Hematopoietic multipotent progenitor cell treated with erythropoietin and hydrocortisone succinate and interleukin-3 and kit ligand, for 8 days (in vitro differentiated cells): ENCODE measurements at places on chromosomes 4 and X.

DNA sequence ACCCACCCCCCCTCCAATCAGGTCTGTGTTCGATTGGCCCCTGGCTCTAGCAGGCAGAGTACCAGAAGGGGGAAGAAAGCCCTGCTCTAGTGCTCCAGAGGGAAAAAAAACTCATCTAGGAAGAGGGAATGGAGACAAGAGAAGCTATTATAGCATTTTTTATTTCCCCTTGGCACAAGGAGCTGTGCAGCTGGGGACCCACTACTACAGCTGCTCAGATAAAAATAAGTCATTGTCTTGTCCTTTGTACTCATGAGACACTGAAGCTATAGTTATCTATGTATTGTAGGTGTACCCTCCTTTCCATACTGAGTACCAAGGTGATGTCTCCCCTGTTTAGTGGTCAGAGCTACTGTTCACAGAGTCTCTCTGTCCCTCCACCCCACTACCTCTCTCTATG lies 14.3 kb downstream of the CCDC160 start:
- no peak for DNase-seq

DNA sequence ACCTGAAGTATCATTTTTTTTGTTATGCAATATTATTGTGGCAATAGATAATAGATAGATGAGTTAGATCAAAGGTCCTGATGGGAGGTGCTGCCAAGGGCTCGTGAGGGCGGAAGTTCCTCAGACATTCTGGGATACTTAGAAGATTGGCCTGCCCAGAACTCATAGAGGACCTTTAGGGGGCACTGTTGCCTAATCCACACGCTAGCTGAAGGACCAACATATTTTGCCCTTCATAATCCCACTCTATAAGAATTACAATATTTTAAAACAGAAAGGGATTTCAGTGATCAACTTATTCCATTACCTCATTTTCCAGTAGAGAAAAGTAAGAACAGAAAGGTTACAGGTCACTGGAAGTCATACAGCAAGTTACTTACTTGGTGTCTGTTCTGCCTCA lies 22.9 kb upstream of the COX7B2 start:
- peak; percentile 36 for DNase-seq

DNA sequence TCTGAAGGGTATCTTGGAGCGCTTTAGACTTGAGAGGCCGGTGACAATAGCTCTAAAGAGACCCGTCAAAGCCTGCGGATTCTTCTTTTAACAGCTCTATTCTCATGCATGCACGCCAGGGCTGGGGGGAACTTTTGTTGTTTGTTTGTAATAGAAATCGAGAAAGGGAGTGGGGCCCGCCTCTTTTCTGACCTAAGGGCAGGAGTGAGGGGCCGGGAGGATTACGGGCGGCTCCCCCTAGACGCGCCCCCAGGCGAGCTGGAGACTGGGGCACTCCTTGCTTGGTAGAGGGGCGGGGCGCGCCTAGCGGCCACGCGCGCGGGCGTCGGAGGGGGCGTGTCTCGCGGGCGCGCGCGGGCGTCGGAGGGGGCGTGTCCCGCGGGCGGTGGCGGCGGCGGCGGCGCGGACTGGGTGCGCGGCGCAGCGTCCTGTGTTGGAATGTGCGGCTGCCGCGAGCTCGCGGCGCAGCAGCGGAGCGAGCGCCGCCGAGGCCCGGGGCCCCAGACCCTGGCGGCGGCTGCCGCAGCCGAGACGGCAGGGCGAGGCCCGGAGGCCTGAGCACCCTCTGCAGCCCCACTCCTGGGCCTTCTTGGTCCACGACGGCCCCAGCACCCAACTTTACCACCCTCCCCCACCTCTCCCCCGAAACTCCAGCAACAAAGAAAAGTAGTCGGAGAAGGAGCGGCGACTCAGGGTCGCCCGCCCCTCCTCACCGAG lies at the start of gene REST:
REST (plus strand) TSS at position 412 of the 717 bp plus-strand sequence. CDS start 2,739 bp downstream, outside the sequence.
- DNase-seq, result peak; percentile 70

GRCh38 chr4:19368800-19369199 lies 882.9 kb upstream of the SLIT2 start:
- no peak for DNase-seq

- no peak for DNase-seq
These were observed 4.1 kb downstream of the IBSP start for GRCh38 chr4:87803421-87803820.

DNA sequence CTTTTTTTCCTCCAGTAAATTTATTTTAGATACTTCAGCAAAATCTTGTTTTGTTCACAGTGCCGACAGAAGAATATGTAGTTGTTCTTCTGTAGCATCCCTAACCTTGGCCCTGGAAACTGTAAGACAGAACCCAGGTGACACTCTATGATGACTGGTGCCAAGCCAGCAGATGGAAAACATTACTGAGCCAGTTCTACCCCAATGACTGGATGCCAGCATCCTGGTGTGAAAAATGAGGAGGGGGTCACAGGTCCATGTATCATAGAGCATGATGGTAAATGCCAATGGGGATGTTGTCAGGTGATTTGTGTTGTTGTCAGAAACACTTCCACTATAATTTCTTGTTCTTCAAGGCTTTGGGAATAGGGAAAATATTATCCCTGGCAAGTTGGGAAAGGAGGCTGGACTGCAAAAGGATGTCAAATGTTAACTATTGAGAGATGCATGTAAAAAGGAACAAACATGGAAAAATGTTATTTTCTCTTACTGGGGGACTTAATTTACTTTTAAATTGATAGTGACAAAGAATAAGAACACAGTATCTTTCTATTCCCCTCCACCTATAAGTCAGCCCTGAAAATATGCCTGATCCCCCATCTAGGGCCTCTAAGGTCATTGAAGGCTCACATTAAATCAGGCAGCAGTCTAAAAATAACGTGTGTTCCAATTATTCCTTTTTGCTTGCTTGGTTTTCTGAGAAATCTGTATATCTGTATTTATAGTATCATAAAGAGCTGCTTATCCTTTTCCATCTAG lies 159.8 kb downstream of the RASL11B start:
- no peak for DNase-seq

GRCh38 chr4:175705407-175705806 lies 106.7 kb downstream of the GPM6A start:
- DNase-seq, result no peak

- DNase-seq, result no peak
These were observed 34.3 kb upstream of the ANTXR2 start for GRCh38 chr4:80107374-80107773.

DNA sequence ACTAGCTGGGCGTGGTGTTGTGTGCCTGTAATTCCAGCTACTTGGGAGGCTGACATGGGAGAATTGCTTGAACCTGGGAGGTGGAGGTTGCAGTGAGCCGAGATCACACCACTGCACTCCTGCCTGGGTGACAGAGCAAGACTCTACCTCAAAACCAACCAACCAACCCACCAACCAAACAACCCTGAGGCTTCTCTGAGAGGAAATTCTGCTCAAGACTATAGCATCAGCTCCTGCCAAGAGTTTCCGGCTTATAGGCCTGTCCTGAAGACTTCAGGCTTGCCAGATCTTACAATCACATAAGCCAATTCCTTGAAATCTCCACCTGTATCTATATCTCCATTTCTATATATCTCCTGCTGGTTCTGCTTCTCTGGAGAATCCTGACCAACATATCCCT lies 173.8 kb upstream of the TBC1D9 start:
- no peak for DNase-seq

- no peak for DNase-seq
These were observed 139.5 kb downstream of the TBL1X start for GRCh38 chrX:9604111-9604907.

DNA sequence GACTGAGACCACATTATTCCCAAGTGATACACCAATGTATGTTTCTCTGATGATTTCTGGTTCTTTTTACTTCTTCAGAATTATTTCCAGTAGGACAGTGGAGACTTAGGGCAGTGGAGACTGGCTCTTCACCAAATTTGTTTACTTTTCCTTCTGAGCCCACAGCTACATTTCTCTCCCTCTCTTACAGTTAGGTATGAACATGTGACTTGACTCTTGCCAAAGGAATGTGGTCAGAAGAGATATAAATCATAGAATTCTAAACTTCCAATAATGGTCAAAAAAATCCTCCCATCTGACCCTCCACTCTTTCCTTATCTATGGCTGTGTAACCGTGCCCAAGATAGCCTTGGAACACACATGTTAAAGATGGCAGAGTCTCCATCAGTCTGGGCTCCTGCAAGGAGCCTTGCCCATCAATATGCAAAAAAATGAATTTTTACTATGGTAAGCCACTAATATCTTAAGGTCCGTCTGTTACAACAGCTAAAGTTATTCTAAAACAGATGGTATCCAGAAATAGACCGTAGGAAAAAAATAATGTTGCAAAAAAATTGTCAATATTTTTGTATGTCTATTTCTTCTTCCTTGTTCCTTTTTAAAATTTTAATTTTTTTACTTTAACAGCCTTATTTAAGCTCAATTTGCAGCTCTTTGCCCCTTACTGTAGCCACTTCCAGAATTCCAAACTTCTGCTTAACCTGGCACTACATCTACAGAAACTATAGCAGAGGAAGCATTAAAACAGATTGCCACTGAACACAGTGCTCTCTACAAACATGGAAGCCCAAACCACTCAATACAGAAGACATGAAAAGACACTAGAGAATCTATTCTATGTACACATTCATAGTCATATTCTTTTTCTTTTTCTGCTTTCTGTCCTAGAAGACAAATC lies 260.7 kb downstream of the COL25A1 start:
- DNase-seq, result no peak

- peak; percentile 90 for DNase-seq
These were observed 57.2 kb downstream of the AFF1 start for GRCh38 chr4:86991994-86992393.

GRCh38 chr4:10237131-10237530 lies 120.5 kb upstream of the WDR1 start:
- DNase-seq, result peak; percentile 0

GRCh38 chr4:158050942-158051341 lies 121.9 kb downstream of the GASK1B start:
- DNase-seq, result no peak

- no peak for DNase-seq
These were observed 116.8 kb downstream of the AFAP1 start for GRCh38 chr4:7822877-7823276.

GRCh38 chr4:19971829-19972228 lies 279.9 kb upstream of the SLIT2 start:
- no peak for DNase-seq

DNA sequence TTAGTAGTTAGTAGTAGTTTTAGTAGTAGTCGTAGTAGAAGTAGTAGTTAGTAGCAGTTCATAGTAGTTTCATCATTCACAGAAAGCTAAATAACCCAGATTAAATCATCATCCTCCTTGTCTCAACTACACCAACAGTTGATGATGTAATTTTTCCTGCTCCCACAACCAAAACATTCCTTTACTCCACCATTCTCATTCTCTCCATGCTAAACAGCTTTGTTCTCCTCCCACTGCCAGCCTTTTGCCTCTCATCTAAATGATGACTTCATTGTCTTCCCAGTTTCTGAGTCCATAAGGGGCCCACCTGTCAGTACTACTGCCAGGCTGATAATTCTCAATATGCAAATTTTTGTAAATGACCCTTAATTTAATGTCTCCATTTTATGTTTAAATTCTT lies 68.9 kb downstream of the ARHGAP24 start:
- DNase-seq, result no peak

GRCh38 chrX:7941390-7942042 lies 14.3 kb upstream of the PNPLA4 start:
- DNase-seq, result no peak

DNA sequence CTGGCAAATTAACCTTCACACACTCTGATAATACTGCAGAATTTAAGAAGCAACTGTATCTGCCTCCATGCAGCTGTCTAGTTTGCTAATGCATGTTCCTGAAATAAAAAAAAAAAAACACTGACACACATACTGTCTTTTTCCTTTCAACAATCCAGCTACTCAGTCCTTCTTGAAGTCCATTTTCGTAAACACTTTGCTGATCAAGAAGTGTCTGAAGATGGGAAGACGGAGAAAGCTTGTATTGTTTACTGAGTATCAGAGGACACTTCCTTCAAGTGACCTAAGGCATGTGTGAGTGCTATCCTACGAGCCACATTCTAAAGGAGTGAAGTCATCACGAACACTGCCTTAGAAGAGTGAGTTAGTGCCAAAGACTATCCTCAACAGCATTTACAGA lies 82.6 kb downstream of the LUZP4 start:
- DNase-seq, result no peak

- DNase-seq, result peak; percentile 22
These were observed 29.4 kb downstream of the PTTG2 start for GRCh38 chr4:37989398-37990260.

- no peak for DNase-seq
These were observed 103.2 kb downstream of the ENPP6 start for GRCh38 chr4:184114431-184114830.

GRCh38 chr4:108350332-108350731 lies 181.6 kb upstream of the LEF1 start:
- DNase-seq, result no peak

DNA sequence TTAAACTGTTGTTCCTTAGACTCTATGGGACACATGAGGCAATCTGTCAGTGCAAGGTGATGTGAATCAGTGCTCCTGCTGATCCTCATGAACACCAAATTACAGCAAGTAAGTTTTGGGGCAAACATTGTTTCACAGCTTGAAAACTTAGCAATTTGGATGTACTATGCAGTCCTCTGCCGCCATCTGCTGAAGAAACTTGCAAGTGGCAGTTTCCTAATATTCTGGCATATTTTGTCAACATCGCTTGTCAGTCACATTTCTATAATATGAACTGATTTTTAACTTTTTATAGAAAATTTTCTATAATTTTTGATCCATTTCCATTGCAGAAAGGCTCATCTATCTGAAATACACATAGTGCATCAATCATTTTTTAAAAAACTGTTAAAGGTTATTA lies 56.3 kb downstream of the ZAR1 start:
- DNase-seq, result peak; percentile 64

DNA sequence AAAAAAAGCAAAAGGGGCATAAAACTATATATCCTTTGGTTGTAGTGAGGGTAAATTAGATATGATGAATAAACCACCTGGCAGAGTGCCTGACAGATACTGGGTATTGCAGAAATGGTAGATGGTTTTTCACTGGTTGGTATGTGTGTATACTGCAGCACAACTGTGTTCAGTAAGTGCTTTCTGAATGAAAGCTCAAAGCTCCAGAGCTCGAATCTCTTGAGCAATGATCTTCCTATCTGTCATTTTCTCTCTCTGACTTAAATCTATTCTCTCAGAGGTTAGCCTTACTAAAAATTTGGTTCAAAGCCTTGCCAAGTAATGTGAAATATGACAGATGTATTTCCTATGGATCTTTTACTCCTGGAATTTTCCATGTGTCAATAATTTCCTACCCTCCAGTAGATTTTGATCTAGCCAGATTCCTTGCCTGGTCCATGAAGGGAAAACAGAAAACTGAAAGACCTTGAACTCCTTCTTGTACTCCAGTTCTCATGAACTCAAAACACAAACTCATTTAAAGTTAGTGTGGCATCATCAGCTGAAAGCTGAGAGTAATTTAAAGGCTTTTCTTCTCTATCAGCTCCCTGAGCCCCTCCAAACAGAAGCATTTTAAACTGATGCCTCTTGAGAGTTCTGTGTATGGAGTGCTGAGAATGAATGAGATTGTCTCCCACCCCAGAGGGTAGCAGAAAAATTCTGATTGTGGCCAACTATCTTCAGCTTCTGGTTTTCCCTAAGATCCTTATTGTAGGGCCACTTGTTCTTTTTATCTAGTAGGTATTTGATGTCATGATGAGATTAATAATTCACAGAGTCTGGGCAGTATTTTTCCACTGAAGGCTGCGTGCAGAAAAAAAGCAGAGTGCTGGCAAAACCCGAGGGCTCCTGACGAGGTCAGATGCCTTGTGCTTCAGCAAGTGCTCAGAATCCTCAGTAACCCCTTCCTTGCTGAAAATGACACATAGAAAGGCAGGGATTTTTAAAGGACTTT lies 363.4 kb upstream of the BOD1L1 start:
- DNase-seq, result no peak
